ENCODE measurements at places on chromosomes 5 and 9. TPM values are rescaled to one million over a fixed set of nuclear protein-coding genes. Genes with fewer than 3 reads are reported as not detected.
A peak's percentile ranks its signal among the peaks of the same experiment; 100 is the strongest.

DNA sequence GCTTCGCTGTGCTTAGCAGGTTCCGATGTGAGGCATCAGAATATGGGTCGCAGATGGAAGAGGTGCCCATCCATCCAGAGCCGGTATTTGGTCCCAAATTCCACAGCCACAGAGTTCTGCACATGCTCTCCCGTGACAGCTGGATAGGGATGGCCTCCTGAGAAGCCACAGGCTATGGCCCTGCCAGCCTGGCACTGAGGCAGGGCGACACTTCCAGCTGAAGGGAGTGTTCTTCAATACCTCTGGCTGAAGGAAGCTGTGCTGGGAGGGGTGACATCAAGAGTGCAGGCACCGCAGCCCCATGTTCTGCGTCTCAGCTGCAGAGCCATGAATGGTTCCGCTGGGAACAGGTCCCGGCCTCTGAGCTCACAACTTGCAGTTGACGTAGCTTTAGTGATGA is 83.4 kb upstream of the SIMC1 start:
- no peak for DNase-seq

DNA sequence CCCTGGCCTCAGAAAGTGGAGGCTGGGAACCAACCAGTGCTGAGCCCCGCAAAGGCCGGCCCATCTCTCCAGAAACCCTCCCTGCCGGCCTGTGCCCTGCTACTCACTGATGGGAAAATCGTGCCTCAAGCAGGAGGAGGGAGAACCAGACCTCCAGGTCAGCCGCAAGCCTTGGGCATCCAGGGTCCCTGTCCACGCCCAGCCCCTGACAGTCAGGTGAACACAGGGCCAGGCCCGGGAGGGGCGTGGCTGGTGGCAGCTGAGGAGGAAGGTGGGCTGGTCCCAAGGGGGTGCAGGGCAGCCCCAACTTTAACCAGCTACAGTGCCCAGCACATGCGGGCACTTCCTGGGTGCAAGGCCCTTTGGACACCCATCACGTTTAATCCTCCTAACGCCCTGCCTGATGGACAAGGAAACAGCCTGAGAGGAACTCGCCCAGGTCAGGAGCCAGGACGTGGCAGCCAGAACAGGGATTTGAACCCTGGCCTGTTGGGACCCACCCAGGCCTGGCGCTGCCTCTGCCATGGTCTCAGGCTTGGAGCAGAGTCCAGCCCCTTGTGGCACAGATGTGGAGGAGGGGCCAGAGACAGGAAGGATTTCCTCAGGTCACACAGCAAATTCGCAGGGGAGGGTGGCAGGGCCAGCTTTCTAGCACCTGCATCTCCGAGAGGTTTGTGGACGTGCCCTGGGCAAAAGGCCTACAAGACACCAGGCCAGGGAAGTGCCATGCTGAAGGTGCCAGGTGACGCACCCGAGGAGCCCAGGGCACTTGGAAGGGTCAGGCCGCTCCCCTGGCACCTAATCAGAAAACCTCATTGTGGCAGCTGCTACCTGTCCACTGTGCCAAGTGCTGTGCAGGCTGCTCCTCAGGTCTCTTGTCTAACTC is 4.5 kb downstream of the RALGDS start:
- DNase-seq, result peak; percentile 33

- no peak for DNase-seq
These were observed 5.6 kb downstream of the ADAMTSL2 start for GRCh38 chr9:133539991-133540697.

DNA sequence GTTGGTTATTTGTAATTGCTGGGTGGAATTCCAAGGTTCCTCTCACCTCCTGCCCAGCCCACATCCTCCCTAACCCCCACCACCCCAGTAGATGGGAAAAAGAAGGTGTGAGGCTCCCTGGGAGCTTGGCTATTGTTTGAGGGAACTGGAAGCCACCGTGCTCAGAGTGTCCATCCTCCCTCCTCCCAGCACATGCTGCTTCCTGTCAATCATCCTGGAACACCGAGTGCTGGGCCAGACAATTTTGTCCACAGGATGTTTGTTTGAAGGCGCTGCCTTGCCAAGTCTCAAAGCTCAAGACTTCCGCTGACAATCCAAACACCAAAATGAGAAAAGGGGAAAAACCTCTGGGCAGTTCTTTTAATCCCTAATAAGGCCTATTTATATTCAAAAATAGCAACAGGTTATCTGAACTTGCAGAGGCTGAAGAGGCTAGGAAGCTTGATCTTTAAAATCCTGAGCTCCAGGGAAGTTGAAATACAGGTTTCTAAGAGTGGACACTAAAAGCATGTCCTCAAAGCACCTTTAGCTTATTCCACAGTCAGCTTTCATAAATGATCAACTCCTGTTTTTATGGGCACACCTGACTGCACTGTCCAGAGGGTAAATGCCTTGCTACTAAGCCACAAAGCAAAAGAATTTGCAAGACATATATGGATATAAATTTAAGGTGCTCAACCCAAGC is 286.7 kb downstream of the NFIB start:
- DNase-seq, result peak; percentile 62

GRCh38 chr5:174688441-174689354 is 35.7 kb upstream of the MSX2 start:
- no peak for DNase-seq

DNA sequence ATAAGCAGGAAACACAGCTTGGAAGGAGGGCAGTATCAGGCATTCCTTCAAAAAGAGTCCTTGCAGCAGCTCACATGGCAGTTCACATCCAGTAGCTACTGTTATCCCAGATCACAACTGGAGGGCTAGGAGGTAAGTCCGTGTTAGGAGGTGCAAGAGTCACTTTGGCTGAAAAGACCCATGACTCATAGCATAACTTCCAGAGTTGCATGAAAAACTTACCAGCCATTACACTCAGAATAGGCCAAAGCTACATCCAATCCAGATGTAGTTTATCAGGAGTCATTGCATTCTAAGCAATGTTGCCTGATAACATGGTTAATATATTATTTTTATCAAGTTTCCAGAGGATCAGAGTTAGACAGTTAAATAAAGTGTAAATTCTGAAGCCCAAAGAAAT is 1126.4 kb upstream of the SEMA6A start:
- no peak for DNase-seq

GRCh38 chr9:88942411-88942810 is 48.9 kb upstream of the S1PR3 start:
- DNase-seq, result no peak

DNA sequence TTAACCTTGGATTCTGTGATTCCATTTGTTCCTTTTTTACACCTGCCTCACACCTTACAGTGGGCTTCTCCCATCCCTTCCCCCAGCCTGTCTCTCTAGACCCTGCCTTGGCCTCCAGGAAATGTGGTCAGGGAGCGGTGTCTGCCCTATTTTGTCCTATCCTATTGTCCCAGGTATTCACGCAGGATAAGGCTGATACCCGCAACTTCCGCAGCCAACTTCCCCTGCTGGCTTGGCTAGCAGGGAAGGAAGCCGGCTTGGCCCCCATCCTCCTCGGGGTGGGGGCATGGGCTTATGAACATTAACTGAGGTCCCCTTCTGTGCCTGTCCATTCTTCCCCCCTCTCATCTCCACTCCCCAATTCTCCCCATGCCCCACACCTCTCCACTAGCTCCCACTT is 3.5 kb downstream of the CSF1R start:
- no peak for DNase-seq

DNA sequence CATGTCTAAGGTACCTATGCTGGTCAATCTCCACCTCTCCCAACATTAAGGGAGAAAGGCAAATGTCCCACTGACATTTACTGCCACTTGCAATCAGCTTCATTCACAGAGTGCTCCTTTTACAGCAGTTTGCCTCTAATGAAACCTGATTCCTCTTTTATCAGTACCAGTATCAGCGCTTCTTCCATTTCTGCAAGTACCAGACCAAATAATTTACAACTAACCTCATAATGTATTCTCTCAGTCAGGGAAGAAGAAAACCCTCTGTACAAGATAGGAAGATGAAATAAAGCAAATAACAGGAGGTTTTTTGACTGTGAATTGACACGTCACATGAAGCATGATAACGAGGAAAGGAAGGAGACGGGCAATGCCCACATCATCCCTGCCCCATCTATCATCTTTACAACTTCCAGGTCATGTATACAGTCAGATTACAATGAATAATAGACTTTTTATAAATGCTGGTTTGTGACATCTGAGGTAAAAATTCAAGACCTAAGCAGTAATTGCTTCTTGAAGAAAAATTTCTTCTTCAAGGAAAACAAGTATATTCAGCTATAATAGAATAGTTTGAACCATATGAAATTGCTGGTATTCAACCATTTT is 21.9 kb downstream of the ABITRAM start:
- DNase-seq, result no peak

DNA sequence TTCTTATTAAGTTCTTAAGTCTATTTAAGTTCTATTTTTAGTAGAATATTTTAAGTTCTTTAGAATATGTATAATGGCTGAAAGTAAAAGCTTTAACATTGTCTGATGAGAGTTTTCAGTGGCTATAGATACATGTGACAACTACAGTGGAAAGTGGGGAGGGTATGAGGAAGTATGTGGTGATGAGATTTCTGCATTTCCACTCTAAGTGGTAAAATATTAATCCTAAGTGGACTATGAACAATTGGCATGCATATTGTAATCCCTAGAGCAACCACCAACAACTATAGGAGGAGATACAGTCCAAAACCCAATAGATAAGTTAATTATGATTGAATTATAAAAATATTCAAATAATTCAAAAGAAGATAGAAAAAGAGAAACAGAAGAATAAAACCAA is 183.6 kb downstream of the GADD45G start:
- DNase-seq, result no peak

Gene CMYA5
- total RNA-seq, result 917 TPM

All from Right ventricle myocardium superior (tissue), 1 donor.